ENCODE measurements at places on chromosomes 7 and 10. TPM values are rescaled to one million over a fixed set of nuclear protein-coding genes. Genes with fewer than 3 reads are reported as not detected.

DNAH11 gene
- total RNA-seq: 0.82 TPM

CNPY1 gene
- total RNA-seq: under 0.01 TPM

SPDYE5 gene
- not detected for total RNA-seq

H2BK1 gene
- total RNA-seq: not detected

GPER1 gene
- total RNA-seq: 1.6 TPM

BHLHA15 gene
- 8.6 TPM for total RNA-seq

ACSM6 gene
- not detected for total RNA-seq

LEP gene
- not detected for total RNA-seq

MMD2 gene
- 2.4 TPM for total RNA-seq

CLDN3 gene
- total RNA-seq: not detected

ZSWIM8 gene
- total RNA-seq: 31.8 TPM

CUBN gene
- total RNA-seq: 1.2 TPM

METTL27 gene
- total RNA-seq: 0.41 TPM

CFAP70 gene
- total RNA-seq: 0.82 TPM

Data from frontal cortex (tissue), 4 donors.